ENCODE measurements at places on chromosomes 4 and X.
A peak's percentile ranks its signal among the peaks of the same experiment; 100 is the strongest.

DNA sequence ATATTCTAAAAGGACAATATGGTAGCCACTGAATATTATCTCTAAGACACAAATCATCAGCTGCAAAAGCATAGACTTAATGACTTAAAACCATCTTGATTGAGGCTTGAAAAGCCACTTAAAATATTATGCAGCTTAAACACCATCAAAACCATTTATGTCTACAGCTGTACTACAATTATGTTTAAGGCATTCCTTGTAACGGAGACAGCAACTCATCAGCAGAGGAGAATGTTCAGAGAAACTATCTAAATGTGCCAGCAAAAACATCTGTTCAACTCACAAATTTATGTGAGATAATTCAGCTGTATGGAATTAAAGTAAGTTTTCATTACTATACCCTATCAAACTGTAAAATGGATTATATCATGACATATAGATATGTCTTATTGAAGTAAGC is 147.9 kb upstream of the CTSO start:
- H3K4me3 ChIP-seq = no peak overlapping the region
- no peaks in the 10 kb centered on the region for H3K27me3 ChIP-seq
- H3K36me3 ChIP-seq = no peaks in the 10 kb centered on the region
- DNase-seq = no peak

DNA sequence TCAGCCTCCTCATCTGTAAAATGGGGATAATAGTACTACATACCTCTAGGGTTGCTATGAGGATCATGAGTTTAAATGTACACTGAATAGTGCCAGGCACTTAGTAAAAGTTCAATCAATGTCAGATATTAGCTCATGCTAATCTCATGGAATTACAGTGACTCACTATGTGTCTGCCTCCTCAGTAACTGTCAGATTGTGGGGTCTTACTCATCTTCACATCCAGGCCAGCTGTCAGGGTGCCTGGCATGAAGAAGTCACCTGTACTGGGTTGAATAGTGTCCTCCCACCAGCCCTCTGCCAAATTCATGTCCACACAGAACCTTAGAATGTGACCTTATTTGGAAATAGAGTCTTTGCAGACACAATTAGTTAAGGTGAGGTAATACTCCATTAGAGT is 54.3 kb upstream of the STIM2 start:
- DNase-seq = no peak
- peaks cover 25% of the 10 kb centered on the region for H3K4me1 ChIP-seq
- H3K36me3 ChIP-seq = no peaks in the 10 kb centered on the region
- no peak overlapping the region for H3K4me3 ChIP-seq
- H3K27me3 ChIP-seq = peaks cover 17% of the 10 kb centered on the region
- peak overlapping the region; percentile 90 for H3K27ac ChIP-seq

DNA sequence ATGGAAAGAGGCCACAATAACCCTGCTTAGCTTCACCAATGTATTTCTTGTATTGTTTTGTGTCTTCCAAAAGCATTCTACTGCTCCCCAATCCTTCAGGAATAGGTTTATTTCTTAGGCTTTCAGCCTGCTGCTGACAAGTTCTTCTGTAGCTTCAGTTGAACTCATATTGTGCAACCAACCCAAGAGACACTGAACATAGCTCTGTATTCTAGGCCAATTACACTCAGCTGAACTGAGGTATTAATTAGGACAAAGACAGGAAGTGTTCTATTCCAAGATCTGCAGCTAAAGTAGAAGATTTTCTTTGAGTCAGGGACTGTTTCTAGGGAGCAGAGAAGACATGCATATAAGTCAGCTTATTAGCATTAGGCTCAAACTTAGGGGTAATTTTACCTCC is 151.8 kb downstream of the LHFPL1 start:
- DNase-seq = no peak
- H3K27me3 ChIP-seq = peaks cover 3% of the 10 kb centered on the region
- no peak overlapping the region for H3K27ac ChIP-seq
- H3K4me1 ChIP-seq = no peaks in the 10 kb centered on the region

DNA sequence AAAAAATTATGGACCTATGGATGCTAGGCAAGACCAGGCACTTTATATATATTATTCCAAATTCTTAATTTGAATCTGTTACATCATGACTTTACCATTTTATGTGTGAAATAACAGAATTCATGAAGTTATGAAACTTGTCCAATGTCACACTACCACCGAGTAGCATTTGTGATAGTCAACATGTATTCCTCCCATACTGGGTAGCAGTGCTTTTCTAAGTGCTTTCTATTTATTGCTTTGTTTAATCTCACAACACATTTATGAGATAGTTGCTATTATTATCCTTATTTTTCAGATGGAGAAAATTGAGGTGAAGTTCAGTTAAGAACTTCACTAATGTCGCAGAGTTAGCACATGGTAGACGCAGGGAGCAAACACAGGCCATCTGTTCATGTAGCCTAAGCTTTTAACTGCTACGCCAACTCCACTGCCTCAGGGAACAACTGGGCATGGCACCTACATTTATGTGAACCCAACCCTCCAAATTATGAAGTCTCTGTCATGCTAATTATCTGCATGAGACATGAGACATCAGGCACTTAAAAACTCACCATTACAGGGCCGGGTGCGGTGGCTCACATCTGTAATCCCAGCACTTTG is 20.8 kb downstream of the GUCY1A1 start:
- no peaks in the 10 kb centered on the region for H3K36me3 ChIP-seq
- H3K27ac ChIP-seq = no peak overlapping the region
- H3K27me3 ChIP-seq = peaks cover 6% of the 10 kb centered on the region
- H3K4me1 ChIP-seq = no peaks in the 10 kb centered on the region

DNA sequence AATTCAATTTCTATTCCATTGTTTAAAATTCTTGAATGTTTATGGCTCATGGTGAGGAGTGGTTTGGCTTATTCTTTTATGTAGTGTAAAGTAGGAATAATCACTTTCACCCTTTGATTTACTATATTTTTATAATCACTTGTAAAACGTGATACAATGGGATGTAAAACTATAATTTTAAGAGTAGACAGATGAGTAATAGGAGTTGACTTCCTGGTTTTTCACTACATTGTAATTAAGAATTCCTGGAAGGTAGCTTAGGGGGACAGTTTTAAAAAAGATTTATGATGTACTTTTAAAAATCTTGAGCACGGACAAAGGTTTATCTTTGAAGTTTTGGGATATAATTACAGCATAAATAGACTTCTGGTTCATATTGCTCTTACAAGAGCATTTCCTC is 65.3 kb downstream of the PDGFC start:
- H3K4me1 ChIP-seq = peaks cover 9% of the 10 kb centered on the region
- no peaks in the 10 kb centered on the region for H3K27me3 ChIP-seq
- no peak for DNase-seq
- H3K27ac ChIP-seq = no peak overlapping the region
- H3K4me3 ChIP-seq = no peak overlapping the region

- H3K4me1 ChIP-seq = peaks cover 15% of the 10 kb centered on the region
- peaks cover 33% of the 10 kb centered on the region for H3K27me3 ChIP-seq
- no peak overlapping the region for H3K4me3 ChIP-seq
- no peak for DNase-seq
- no peaks in the 10 kb centered on the region for H3K36me3 ChIP-seq
These were observed 1.4 kb downstream of the PRKG2 start for GRCh38 chr4:81213671-81214070.

All from nephron progenitor cell (in vitro differentiated cells).